Heart right ventricle (tissue), 16 donors: ENCODE measurements at places on chromosomes 13 and 19. TPM values are rescaled to one million over a fixed set of nuclear protein-coding genes. Genes with fewer than 3 reads are reported as not detected.
A peak's percentile ranks its signal among the peaks of the same experiment; 100 is the strongest.

DNA sequence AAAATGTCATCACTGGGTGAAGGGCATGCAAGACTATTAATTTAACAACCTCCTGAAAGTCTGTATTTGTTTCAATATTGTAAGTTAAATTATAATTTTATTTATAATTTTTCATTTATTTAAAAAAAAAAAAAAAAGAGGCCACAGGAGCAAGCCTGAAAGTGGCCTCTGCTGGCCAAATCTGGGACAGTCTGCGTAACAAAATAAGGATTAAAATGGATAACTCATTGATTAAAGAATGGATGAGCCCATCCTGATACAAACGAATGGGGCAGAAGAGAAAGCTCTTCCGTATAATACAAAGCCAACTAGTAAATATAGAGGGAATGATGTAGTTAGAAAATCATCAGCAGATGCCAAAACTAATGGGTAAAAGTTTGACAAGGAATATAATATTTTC is 36.2 kb downstream of the SUCLA2 start:
- no peak for DNase-seq

JSRP1 gene
- total RNA-seq: not detected

GRCh38 chr19:3518659-3519058 is 12.5 kb downstream of the FZR1 start:
- DNase-seq: no peak

- DNase-seq: no peak
These were observed 6.7 kb upstream of the MADCAM1 start for GRCh38 chr19:489418-490196.

GRCh38 chr13:23622985-23623384 is 52.8 kb downstream of the TNFRSF19 start:
- no peak for DNase-seq

DNA sequence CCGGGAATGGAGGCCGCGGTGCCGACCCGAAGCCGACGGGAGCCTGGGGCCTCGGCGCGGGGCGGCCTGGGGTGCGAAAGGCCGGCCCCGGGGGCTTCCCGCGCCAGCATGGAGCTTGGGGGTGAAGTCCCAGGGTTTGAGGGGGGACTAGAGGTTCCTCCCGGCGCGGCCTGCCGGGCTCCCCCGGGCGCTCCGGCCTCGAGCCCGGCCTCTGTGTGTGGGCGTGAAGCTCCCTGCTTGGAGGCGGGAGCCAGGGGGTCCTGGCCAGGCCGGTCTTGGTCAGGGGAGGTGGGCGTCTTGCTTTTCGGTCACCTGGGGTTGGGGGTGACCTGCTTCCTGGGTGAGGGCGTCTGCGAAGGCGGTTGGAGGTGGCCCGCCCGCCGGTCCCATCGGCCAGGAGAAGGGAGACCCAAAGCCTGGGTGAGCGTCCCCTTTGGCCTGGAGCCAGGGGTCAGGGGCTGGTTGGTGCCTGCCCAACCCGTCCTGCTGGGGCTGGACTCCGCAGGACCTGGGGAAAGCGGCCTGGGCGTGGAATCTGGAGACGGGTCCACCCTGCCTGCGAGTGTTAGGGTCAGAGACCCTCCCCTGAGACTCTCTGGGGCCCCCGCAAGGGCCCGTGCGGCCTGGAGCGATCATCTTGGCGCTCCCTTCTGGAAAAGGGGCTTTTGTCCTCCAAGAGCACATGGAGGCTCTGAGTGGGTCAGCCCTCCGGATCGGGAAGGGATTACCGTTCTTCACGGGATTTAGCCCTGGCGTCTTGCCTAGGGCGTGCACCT is 535 bp downstream of the BSG start:
- DNase-seq: peak; percentile 58

GRCh38 chr19:2478756-2479555 is 3.0 kb downstream of the GADD45B start:
- peak; percentile 84 for DNase-seq

ISYNA1 gene
- total RNA-seq: 16.3 TPM

DNA sequence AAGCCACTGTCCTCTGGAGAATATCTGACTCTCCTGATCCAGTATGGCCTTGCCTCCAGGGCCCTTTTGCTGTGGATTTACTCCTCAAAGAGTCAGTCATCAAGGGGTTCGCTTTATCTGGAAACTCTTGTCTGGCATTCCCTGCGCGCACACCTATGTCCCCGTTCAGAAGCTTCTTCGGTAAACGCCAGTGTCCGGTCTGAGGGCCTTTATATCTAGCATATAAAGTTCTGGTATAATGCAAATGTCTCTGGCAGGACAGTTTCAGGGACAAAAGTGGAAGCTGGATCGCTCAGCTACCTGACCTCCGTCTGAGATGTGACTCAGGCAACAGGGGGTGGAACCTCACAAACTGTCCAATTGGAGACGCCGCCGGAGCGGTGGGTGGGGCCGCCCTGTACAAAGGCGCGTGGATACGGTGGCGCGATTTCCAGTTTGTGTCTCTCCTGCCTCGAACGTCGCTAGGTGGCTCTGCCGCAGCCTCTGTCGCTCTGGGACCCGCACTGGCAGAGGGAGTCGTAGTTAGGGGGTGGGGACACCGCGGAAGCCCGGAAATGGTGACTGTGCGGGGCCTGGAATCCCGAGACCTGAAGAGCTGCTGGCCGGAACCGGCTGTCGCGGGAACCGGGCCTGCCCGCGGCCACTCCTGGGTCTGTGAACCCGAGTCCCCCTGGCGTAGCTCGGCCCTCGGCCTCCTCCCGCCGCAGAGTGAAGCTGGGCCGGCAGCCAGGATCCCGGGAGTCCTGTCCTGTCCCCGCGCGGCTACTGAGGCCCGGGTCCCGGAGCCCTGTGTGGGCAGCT is 10.6 kb upstream of the ZNF709 start:
- DNase-seq: peak; percentile 94

GRCh38 chr13:65387743-65388347 is 1842.3 kb downstream of the PCDH9 start:
- no peak for DNase-seq

- no peak for DNase-seq
These were observed 89.9 kb downstream of the MZT1 start for GRCh38 chr13:72637561-72637960.

ZNF628 gene
- total RNA-seq: 2.9 TPM

KIR3DL2 gene
- 0.95 TPM for total RNA-seq

SMIM24 gene
- not detected for total RNA-seq

DNA sequence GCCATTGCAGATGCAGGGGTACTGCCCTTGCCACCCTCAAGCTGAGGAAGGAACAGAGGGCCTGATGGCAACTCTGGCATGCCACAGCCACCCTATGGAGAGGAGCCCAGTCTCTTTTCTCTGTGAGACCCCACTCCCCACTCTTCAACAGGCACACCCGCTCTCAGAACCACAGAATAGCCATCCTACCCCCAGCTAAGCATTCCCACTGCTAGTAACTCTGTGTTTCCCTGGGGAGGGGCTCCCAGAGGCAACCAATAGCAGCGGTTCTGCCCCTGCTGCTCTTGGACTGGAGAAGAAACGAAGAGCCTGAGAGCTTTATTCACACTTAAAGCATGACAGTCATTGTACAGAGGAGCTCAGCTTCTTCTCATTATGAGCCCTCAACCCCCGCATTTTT is 49.3 kb downstream of the UBL3 start:
- no peak for DNase-seq

ZNF534 gene
- 0.22 TPM for total RNA-seq

GRCh38 chr19:29211562-29212355 is 1.2 kb downstream of the UQCRFS1 start:
- no peak for DNase-seq

GRCh38 chr13:25867038-25867437 is 184.8 kb downstream of the SHISA2 start:
- DNase-seq: no peak

DNA sequence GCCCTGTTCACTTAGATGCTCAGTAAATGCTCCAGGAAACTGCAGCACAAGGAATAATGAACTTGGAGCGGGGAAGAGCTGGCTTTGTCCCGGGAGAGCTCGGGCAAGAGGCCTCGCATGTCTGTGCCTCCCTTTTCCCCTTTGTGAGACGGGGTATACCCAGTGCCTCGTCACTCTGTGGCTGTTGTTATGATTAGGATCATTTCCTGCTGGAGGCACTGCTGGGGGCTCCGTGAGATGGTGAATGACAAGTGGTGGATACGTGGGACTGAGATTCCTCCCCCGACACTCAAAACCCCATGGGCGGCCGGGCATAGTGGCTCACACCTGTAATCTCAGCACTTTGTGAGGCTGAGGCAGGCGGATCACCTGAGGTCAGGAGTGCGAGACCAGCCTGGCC is 1.1 kb upstream of the PLVAP start:
- DNase-seq: no peak

DNA sequence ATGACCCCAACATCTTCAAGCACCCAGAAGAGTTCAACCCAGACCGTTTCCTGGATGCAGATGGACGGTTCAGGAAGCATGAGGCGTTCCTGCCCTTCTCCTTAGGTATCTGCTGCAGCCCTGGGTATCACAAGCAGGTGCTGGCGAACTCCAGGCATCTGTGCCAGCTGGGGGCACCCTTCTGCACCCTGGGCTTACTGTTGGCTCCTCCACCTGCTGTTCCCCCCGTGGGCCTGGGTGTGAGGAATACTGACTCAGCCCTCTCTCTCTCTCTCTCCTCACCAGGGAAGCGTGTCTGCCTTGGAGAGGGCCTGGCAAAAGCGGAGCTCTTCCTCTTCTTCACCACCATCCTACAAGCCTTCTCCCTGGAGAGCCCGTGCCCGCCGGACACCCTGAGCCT is 13.0 kb downstream of the CYP2S1 start:
- no peak for DNase-seq

- peak; percentile 60 for DNase-seq
These were observed 177.5 kb downstream of the DCLK1 start for GRCh38 chr13:35953537-35954206.
